ENCODE measurements at places on chromosomes 6 and 20.

DNA sequence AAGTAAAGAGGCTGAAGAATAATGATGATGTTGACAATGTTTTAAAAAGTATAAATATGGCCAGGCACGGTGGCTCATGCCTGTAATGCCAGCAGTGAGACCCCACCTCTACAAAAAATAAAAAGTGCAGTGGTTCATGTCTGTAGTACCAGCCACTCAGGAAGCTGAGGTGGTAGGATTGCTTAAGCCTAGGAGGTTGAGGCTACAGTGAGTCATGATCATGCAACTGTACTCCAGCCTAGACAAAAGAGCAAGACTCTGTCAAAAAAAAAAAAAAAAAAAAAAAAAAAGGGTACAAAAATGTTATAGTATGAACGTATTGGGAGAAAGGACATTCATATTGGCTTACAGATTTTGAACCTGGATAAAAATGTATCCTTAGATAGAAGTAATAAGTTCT is 543.1 kb upstream of the IRAK1BP1 start:
- no peak for DNase-seq

DNA sequence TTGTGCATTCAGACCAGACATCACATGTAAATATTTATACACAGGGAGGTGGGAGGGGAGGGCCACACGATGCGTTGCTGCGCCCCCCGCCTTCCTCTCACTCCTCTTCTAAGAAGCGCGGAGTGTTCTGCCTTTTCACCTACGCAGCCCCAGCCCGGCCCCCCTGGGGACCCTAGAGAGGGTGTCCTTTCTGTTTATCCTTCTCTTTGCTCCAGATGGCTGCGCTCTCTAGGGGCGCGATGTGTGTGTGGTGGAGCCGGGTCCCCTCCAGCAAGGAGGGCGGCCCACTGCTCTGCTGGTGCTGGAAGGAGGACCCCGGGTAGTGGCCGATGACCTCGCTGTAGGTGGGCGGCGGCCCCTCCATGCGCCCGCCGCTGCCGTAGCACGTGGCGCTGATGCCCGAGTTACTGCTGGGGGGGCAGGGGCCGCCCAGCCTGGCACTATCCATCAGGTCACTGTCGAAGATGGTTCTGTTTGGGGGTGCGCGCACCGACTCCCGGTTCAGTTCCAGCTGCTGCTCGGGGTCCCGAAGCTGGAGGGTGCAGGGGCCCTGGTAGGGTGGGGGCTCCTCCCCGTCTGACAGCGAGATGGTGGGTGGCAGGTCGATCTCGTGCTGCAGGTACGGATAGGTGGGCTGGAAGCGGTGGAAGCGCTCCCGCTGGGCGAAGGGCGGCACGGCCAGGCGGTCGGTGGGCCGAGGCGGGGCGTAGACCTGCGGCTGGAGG is 31.8 kb upstream of the ZBP1 start:
- peak; percentile 48 for DNase-seq

GRCh38 chr20:49477200-49477599 is 5.3 kb downstream of the KCNB1 start:
- peak; percentile 54 for DNase-seq

DNA sequence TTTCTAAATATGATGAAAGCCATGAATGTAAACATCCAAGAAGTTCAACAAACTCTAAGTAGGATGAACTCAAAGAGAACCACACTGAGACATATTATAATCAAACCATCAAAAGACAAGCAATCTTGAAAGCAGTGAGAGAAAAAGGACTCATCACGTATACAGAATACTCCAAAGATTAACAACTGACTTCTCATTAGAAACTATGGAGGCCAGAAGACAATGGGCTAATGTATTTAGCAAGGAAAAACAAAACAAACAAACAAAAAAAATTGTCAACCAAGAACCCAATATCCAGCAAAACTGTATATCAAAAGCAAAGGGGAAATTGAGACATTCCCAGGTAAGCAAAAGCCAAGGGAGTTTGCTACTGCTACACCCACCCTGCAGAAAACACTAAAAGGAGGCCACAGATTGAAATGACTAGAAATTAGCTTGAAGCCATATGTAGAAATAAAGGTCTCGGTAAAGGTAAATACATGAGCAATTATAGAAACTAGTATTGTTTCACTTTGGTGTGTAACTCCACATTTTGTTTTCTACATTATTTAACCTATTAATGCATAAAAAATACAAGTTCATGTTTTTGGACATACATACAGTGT is 301.1 kb upstream of the QKI start:
- no peak for DNase-seq

GRCh38 chr20:34629342-34629741 is 47.5 kb downstream of the PIGU start:
- DNase-seq = no peak

- peak; percentile 95 for DNase-seq
Measured at GRCh38 chr6:32047855-32048766, 9.9 kb downstream of the CYP21A2 start.

GRCh38 chr6:153085239-153085638 is 45.8 kb downstream of the RGS17 start:
- no peak for DNase-seq

- DNase-seq = no peak
Measured at GRCh38 chr6:142881761-142882160, 63.2 kb downstream of the HIVEP2 start.

DNA sequence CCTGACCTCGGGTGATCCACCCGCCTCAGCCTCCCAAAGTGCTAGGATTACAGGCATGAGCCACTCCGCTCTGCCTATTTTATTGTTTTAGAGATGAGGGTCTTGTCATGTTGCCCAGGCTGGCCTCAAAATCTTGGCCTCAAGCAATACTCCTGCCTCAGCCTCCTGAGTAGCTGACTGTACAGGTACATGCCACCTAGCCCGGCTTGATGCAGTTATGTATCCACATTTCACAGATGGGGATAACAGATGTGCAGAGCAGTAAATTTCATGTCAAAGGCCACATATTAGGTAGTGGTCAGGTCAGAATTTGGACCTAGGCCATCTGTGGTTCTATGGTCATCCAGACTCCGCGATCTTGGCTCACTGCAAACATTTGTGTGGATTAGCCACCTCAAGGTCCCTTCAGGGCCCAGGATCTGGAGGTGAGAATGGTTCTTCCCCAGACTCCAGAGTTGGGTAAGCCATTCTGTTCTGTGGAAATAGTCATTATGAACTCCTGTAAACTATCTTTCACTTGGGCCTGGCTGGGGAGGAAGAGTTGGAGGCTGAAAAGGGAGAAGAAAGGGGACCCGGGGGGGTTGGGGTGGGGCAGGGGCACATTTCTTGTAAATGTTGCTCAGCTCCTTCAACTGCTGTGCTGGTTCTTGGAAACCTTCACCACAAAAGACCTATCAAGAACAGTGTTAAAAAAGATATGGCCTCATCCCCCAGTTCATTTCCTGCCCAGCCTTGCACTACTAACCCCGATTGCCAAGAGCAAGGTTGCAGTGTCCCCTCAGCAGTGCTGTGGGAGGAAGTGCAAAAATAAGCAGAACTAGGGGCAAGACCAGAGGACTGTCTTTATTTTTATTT is 13.0 kb downstream of the PIM1 start:
- no peak for DNase-seq

GRCh38 chr6:77025736-77026223 is 437.5 kb downstream of the HTR1B start:
- no peak for DNase-seq

DNA sequence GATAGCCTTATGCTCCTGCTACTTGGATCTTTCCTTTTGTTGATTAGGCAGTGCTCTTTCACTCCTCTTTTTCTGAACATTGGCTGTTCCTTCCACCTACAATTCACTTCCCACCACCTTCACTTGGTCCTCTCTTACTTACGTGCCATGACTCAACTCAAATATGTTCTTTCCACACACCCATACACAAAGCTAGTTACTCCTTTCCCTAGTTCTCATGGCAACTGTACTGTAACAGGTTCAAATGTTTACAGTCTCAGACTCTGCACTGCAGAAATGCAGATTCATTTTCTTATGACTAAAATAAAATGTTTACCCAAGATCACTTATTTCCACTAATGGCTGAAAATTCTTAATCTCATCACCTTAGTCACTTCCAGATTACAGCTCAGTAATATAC is 174.0 kb upstream of the TSHZ2 start:
- no peak for DNase-seq

DNA sequence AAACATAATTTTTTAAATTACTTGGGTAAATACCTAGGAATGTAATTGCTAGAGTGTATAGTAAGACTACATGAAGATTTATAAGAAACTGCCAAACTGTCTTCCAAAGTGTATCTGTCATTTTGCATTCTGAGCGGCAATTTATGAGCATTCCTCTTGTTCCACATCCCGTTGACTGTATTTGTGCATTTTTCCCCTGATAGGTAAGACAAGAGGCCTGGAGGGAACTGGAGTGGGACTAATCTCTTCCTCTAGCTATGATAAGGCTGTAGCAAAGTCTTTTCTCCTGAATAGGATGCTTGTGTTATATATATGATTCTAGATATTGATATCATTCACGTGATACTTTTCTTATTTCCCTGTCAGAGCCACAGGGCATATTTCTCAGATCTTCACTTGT is 1557.5 kb downstream of the GRIK2 start:
- DNase-seq = no peak

DNA sequence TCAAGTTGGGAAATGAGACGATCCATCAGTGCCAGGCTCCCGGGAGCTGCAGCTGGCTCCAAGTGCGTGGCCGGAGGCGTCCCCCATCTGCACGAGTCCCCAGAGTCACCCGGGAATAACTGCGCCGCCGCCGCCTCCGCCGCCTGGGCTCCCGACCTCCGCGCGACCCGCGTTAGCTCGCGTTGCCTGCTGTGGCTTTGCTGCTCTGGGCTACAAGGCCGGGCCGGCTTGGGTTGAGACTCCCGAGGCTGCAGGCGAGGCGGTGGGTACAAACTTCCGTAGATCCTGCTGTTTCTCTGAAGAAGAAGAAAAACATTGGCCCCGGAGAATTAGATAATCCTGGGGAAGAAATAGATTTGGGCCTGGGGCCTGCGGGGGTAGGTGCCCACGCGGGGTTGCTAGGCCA is 7.4 kb upstream of the LAMP5 start:
- peak; percentile 74 for DNase-seq

- DNase-seq = no peak
Measured at GRCh38 chr6:33952016-33952415, 148.2 kb upstream of the MLN start.

GRCh38 chr6:104633125-104633524 is 226.6 kb downstream of the HACE1 start:
- DNase-seq = no peak

DNA sequence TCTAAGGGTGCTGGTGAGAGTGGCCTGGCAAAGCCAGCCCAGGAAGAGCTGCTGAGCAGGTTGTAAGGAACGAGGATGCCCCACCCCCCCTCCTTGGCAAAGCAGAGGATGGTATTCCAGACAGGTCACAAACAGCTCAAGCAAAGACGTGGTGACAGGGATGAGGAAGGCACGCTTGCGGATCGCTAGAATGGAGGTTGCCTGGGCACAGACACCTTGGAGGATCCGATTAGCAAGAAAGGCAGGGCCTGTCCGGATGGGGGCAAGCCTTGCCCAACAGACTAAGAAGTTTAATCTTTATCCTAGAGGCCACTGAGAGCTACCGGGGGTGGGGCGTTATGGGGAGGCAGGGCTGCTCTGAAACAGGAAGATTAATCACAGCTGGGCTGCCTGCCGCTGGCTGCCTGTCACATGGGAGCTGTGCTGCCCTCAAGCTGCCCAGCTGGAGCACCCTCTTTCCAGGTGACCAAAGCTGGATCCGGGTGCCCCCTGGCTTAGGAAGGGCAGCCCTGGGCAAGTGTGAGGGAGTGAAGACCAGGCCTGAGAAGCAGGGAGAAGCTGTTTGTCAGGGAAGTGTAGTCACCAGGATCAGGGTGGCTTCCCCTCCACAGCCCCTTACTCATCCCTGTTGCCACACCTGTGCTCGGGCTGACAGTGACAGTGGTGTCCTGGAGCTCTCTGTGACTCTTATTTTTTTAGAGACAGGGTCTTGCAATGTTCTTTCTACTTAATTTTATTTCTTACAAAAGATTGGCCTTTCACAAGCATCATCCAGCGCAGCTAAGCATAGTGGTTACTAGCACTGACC is 9.1 kb upstream of the MAPK13 start:
- peak; percentile 26 for DNase-seq

- no peak for DNase-seq
Measured at GRCh38 chr6:130927305-130927704, 100.1 kb downstream of the SMLR1 start.

- no peak for DNase-seq
Measured at GRCh38 chr6:109722011-109722410, 30.9 kb downstream of the FIG4 start.

DNA sequence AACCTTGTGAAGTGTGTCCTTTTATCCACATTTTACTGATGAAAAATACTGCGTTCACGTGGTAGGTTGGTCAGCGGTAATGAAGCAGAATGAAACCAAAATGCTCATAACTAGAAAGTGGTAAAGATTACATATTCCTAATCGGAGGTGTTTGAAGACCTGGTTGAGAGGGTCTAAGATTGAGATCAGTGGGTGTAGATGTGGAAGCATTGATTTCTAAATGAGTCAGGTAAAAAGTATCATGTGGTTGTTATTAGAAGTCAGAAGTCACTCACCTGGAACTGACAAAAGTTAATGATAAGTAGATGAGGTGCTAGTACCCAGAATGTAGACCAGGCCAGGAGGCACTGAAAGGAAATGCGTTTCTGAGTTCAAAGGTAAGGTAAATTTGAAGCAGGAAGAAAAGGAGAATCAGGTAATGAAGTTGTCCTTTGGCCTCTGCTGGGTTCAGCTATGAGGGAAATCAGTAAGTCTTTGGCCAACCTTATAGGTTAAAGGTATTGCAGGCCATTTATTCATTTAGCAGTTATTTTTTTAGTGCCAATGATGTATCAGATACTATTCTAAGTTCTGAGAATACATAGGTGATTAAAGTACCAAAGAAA is 31.2 kb downstream of the FAM83B start:
- DNase-seq = no peak

- no peak for DNase-seq
Measured at GRCh38 chr6:129608886-129609537, 101.0 kb downstream of the ARHGAP18 start.

GRCh38 chr6:4751823-4752464 is 24.3 kb upstream of the CDYL start:
- no peak for DNase-seq

DNA sequence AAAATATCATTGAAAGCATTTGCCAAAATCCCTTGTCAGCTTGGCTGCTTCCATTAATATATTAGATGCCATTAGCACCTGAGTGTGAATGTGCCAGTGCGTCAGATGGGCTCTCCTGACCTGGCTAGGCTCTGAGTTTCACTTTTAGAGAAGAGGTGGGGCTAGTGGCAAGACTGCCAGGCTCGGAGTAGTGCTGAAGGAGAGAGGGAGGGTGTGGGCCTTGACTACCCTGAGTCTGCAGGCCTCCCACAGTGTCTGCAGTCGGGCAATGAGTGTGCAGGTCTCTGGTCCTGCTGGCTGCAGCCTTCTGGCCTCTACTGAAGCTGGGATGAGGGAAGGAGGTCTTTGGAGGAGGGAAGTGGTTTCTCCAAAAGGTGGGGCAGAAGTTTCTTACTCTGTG is 34.6 kb upstream of the PNPLA1 start:
- peak; percentile 68 for DNase-seq

DNA sequence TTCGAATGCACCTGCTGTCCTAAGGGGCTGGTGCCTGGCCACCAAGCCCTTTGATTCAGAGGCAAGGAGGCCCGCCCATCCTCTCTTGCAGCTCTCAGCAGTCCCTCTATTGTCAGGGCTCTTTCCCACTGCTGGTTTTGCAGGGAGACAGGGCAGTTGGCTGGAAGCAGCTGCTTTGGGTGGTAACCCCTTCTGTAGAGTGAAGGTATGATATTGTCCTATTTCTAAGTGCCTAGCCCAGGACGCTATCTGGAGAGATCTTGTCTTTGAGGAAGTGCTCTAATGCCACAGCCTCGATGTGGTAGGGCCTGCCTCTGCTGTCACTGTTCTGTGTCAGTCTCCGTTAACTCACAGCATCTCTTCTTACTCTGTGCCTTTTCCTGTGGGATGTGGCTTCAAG is 5.6 kb downstream of the PLCG1 start:
- DNase-seq = no peak

Measured in H7 (cell line).